ENCODE measurements at places on chromosomes 7 and 10.

DNA sequence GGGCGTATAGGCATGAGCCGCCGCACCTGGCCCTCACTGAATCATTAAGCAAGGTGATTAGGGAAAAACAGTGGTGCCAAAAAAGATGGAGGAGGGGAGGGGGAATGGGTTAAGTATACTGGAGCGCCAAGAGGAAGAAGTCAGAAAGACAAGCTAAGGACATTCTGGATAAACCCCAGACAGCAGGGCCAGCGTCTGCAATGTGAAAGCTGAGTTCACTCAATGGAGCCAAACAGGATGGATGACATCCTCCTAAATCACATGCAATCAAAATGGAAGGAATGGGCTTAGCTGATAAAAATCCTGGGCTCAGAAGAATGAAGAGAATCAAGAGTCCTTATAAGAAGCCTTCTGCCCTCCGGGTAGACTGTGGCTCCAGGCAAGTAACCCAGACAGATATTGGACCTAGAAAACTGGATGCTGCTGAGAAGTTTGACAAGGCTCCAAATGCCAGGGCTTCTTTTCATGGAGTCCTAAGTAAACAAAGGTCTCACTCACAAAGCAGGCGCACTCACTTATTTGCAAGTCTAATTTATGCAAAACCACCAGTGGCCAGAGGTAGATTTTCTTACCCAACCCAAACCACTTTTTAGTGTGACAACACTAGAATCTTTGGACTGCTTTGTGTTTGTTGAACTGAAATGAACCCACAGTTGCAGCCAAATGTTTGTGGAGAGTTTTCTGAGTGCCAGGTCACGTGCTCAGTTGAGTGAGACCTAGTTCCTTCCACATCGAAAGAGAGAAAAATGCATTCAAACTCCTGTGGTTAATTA, 519.1 kb upstream of the AUTS2 start:
- no peak for DNase-seq

- DNase-seq, result no peak
These were observed 3.4 kb downstream of the TNRC18 start for GRCh38 chr7:5420067-5420880.

DNA sequence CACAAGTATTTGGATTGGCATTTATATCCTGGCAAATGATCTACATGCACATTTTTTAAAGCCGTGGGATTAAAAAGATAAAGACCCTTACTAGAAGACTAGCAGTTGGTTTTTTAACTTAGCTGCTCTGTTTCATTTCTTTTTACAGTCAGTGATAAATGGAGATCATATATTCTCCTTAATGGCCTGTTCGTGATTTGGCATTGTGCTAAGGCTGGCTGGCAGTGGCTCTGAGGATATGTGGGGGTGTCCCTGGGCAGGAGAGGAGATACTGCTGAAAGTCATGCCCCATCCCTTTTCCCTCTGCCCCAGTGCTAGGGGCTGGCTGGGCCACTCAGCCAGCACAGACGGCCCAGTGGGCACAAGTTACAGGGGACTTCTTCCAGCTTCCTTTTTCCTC, 341.7 kb downstream of the PRPF18 start:
- DNase-seq, result no peak

GRCh38 chr7:83021032-83021431, 141.7 kb downstream of the PCLO start:
- DNase-seq, result no peak

GRCh38 chr10:97466755-97467154, 20.8 kb downstream of the ZDHHC16 start:
- no peak for DNase-seq

GRCh38 chr7:20514364-20514763, 101.1 kb upstream of the ABCB5 start:
- no peak for DNase-seq

DNA sequence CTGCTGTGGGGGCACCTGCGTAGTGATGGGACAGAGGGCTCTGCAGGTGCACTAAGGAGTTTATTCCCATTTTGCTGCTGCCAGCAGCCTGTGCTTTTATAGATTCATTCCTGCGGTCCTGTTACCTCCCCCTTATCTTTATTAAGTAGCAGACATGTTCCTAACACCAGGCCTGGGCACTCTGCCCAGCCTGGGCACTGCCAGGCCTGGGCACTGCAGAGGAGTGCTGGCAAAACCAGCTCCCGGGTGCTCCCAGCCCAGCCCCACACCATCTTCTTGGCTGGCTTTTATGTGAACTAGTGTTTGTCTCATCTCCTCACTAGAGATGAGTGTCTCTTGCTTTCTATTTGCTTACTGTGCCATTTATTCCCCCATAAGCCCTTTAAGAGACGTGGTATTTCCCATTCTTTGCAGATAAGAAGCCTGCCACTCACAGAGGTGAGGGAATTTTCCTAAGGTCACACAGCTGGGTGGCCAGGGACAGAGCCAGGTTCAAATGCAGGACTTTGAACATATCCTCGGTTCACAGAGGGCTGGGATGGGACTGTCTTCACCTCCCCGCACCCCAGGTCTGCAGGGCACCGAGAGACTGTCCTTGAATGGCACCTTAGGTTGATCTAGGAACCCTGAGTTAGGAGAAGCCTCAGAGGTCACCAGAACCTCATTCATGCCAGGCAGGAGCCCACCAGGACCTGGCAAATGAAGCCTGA, 14.6 kb upstream of the DRGX start:
- no peak for DNase-seq

GRCh38 chr10:62726142-62726541, 78.4 kb upstream of the ADO start:
- DNase-seq, result no peak
